ENCODE measurements at places on chromosomes 5 and 9. TPM values are rescaled to one million over a fixed set of nuclear protein-coding genes. Genes with fewer than 3 reads are reported as not detected.

DNA sequence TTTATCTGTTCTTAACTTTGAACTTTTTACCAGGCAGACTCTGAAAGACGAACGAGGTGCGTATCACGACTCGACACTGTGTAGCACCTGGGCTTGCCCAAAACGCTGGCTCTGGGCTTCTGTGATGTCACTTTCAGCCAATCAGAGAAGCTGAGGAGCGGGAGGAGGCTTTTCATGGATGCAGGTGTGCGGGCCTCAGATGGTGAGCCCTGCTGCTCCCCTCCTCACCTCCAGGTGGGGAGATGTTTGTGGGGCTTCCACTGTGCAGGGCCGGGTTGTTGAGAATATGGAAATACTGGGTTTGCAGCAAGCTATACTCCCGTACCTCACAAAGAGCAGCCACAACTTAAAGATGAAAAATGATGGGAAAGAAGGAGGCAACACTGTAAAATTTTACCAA, 246.3 kb downstream of the IRX2 start:
- DNase-seq, result no peak

GRCh38 chr9:21465859-21466518, 16.1 kb downstream of the IFNE start:
- DNase-seq, result peak; percentile 74

DNA sequence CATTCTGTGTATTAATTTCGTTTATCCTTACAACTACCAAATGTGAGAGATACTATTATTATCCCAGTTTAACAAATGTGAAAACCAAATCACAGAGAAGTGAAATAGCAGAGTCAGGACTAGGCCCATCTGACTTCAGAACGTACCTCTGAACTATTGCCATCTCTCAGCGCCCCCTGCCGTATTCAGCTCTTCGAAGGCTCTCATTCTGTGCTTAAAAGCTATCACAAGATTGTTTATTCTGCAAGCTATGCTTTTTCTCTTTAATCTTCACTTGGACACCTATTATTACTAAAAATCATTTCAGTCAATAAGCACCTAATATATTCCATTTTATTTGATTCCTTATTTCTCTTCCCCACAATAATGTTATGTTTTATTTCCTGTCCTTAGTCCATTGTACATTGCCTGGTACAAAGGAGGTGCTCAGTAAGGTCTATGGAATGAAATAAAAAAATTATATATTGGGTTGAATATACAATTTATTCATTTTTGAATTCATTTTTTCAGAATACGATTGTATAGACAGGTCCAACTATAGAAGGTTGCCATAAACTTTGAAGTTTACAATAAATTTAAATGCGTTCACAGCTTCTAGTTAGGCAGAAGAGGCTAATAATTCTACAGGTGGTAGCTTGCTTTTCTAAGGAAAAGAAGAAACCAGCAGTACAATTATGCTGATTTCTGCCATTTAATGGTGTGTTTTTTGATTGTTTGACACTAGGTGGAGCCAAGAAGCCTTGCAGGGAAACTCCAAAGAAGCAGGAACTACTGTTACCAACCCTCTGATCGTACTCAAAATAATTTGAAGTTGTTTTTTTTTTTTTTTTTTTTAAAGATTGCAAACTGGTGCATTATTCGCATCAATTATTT, 202.2 kb upstream of the DMRTA1 start:
- DNase-seq, result peak; percentile 79

The PROB1 gene
- 2.0 TPM for total RNA-seq

Data from HT-29 (cell line).